ENCODE measurements at places on chromosomes 5 and 9.

- no peak for DNase-seq
These were observed 50.1 kb upstream of the BASP1 start for GRCh38 chr5:17167171-17167891.

DNA sequence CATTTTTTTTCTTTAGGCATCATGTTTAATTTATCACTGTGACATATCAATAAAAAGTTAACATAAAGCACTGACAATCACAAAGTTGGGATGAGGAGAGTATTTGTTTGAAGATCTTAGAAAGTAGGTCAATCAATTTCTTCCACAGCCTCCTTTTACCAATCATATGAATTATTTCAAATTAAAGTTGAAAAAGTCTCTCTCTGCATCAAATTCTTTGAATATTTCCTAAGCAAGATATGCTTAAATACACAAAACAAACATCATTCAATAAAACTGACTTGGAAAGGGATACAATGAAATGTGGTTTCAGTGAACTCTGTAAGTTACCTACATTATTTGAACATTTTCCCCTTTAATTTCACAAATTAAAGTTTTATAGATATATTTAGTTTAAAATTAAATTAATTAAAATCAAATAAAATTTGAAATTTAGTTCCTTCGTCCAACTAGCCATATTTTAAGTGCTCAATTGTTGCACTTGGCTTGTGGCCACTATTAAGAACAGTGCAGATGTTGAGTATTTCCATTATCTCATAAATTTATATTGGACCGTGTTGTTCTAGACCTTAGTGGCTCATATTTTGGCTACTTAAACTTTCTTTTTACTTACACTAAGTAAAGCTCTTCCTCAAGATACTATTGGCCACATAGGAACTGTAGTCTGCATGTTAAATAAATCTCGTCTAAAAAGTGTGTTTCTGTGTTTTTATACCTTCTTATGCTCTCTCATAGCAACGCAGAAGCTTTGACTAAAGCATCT lies 949.7 kb upstream of the NUDT12 start:
- DNase-seq, result no peak

GRCh38 chr5:104053353-104053649 lies 490.7 kb upstream of the NUDT12 start:
- DNase-seq, result no peak

GRCh38 chr5:154244476-154244875 lies 53.9 kb downstream of the GALNT10 start:
- DNase-seq, result no peak

- DNase-seq, result no peak
These were observed 6.0 kb upstream of the EFNA5 start for GRCh38 chr5:107676702-107677101.

DNA sequence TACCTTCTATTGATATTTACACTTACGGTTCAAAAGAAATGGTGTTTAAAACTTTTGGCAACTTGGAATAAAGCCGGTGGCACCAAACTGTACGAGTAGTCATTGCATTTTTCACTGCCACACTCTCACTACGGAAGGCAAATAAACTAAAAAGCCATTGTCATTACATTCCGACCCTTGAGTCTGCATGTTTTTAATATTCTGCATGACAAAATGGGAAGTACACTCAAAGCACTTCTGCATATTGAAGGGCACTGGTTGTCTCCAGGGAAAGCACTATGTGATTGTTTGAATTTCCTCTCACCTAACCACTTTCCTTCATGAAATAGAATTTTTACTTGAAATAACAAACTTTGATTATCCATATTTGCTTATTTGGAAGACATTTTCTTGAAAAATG lies 426.3 kb downstream of the CETN3 start:
- no peak for DNase-seq

DNA sequence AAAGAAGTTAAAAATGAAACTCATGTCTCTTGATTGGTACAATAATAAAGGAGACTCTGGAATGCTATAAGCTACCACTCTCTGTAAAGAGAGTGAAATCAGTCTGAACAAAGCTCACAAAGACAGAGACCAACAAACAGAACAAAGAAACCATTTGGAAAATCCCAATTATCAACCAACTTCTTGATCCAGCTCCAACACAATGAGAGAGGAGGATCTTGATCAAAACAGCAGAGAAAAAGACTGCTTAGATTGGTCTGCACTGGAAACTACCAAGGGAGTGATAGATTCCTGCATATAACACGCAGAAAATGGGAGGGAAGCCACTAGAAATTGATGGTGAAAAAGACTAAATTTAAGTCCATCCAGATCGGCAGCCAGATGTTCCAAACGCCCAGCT lies 23.1 kb upstream of the RNF38 start:
- no peak for DNase-seq

- no peak for DNase-seq
These were observed 3.3 kb downstream of the LARP1 start for GRCh38 chr5:154758493-154758892.

- peak; percentile 63 for DNase-seq
These were observed 28.3 kb upstream of the NIPAL4 start for GRCh38 chr5:157431544-157432200.

DNA sequence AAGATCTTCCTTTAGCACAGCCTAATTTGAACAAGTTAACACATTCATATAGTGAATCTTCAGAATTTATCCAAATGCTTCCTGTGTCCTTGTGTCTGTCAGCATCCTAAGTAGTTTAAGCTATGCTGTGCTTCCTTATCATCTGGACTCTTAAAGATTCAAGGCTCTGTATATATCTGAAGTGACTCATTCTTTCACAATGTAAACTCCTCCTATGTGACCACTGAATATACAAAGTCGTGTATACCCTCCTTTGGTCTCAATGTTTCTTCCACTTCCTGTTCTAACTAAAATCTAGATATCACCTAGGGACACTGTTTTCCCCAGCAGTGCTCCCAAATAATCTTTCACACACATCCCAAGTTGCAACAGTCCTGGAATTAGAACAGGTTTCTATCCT lies 935.7 kb upstream of the NUDT12 start:
- no peak for DNase-seq

DNA sequence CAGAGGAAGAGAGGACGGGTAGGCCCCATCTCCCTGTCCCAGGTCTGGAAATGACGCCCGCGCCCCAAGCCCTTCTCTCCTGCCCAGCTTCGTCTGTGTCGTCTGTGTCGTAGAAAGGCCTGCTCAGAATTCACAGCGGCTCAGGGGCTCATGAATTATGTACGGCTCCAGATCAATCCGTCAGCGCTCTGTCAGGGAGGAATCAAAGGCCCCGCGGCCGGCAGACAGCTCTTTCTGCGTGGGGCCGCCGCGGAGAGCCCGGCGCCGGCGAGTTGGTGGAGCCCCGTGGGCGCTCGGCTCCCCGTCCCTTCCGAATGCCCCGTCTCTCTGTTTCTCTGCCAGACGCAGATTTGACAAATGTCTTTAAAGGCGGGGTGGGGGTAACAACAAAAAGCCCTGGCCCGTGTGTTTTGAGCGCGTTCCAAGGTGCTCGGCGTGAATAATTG lies 83.8 kb upstream of the RAPGEF1 start:
- no peak for DNase-seq

DNA sequence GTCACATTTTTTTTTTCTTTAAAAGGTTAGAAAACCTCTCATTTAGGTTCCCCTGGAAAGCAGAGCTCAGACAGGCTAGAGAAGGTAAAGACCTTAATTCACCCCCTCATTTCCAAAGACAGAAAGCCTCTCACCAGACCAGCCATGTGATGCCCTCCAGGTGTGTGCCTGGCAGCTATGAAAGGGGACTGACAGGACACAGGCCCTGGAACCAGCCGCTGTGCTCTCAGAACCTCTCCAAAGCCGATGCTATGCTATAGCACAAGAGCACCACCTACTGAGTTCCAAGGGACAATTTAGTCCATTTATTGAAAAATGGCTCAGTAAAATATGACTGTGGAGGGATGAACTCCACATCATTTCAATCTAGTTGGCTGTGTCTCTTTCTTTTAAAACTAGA lies 48.8 kb downstream of the FANCC start:
- DNase-seq, result no peak

DNA sequence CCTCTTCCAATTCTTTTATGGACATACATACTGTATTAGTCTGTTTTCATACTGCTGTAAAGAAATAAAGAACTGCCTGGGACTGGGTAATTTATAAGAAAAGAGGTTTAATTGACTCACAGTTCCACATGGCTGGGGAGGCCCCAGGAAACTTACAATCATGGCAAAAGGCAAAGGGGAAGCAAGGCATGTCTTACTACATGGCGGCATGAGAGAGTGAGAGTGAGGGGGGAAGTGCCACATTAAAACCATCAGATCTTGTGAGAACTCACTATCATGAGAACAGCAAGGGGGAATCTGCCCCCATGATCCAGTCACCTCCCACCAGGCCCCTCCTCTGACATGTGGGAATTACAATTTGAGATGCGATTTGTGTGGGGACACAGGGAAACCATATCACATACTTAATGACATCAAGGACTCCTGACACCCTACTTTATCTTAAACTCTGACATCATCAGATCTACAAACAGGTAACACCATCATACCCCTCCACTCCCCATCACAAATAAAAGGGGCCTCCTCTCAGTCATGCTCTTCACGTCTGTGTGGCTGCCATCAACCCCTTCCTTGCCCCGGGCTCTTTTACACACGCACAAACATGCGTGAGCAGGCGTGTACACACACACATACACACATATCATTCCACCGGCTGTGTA lies 9.7 kb downstream of the ANKRD33B start:
- no peak for DNase-seq

DNA sequence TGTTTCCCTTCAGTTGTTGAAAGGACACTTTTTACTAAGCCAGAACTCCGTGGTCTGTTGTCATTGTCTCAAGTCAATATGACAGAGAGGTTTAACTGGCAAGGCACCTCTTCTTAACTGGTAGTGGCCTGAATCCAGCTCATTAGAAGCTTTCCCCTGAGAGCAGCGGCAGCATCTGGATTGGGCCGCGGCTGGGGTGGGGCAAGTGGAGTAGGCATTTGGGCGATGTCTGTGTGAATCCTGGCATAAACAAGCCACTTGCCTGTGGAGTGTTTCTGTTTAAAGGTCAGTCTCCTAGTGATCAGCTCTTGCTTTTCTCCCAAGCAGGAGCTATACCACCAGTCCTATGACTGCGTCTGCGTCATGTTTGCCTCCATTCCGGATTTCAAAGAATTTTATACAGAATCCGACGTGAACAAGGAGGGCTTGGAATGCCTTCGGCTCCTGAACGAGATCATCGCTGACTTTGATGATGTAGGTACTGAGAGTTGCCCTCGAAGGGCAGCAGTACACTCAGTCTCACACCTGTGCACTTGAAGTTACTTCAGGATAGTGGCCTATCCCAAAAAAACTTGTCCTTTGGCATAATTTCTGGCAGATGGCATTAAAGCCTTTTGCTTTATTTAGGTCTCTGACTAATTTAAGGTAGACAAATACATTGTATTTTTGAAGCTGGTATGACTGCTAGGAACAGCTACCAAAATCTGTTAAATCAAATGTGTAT lies 48.9 kb downstream of the CFAP90 start:
- DNase-seq, result no peak

GRCh38 chr9:121698627-121699570 lies 47.5 kb downstream of the DAB2IP start:
- DNase-seq, result peak; percentile 44

GRCh38 chr5:30197662-30198061 lies 995.8 kb upstream of the CDH6 start:
- DNase-seq, result no peak

DNA sequence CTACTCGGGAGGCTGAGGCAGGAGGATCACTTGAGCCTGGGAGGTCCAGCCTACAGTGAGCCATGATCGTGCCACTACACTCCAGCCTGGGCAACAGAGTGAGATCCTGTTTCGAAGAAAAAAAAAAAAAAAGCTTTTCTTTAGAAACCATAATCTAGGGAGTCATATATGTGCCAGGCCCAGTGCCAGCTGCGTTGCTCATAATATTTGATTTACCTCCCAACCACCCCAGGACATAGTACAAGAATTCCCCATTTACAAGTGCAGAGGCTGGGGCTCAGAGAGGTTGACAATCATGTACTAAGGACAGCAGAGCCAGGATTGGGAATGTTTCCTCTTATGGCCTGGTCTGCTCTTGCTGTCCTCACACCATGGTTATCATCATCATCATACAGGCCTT lies 25.1 kb upstream of the TRIM14 start:
- DNase-seq, result no peak

DNA sequence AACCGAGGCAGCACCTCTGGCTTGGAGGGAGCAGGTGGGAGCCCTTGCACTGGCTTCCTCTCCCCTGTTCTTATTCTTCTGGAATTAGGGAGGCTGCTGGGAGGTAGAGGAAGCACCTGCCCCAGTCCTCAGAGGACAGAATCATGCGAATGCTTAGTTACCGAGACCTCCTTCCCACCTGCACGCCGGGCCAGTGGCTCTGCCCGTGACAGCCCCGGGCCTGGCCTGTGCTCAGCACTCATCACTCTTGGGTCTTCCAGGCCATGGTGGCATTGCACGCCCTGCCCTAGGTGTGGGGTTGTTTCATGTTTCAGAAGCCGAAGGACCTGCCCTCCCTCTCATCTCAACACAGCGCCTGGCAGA lies 45.3 kb upstream of the NKD2 start:
- DNase-seq, result no peak

GRCh38 chr9:132761602-132762001 lies 91.3 kb downstream of the GTF3C4 start:
- DNase-seq, result no peak

DNA sequence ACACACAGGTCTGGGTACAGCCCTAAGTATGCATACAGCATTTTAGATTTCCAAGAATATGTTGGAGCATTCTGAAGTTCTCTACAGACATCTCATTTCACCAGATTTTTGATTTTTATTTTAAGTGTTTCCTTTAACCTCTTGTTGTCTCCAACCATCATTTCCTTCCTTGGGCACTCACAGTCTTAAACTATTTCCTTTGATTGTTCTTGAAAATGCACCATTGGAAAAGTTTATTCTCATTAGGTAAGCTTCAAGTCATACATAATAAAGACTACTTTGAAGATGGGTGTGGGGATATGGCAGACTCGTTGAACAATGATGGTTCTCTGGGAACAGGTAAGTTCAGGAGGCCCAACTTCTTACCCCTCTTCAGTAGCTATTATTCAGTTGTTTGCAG lies 1174.6 kb downstream of the CDH12 start:
- DNase-seq, result no peak

- DNase-seq, result peak; percentile 64
These were observed 49.0 kb downstream of the PSD2 start for GRCh38 chr5:139844472-139845145.

- peak; percentile 46 for DNase-seq
These were observed 10.6 kb downstream of the ACSL6 start for GRCh38 chr5:132000677-132001453.

DNA sequence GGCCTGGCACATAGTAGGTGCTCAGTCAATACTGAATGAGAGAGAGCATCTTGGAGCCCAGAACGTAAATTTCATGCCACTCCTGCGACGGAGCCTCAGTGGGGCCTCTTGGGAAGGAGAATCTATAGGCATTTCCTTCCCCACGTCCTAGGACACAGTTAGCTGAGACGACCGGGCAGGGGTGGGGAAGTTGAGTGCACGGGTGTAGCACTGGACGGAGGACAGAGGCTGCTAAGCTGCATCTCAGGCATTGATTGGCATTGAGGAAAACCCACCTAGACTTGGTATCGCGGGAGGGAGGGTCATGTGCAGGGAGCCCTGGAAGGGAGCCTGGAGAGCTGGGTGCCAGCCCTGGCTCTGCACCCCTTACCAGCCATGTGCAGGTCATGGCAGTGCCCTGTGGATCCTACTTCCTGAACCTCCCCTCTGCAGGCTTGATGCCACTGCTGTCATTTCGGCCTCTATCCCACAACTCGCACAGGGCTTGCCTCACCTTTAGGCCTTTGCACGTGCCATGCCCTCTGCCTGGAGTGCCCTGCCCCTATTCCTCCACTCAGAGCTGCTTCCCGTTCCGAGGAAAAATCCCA lies 25.6 kb downstream of the NEK6 start:
- no peak for DNase-seq
